H4 (cell line): ENCODE measurements at places on chromosomes 12 and 14.

DNA sequence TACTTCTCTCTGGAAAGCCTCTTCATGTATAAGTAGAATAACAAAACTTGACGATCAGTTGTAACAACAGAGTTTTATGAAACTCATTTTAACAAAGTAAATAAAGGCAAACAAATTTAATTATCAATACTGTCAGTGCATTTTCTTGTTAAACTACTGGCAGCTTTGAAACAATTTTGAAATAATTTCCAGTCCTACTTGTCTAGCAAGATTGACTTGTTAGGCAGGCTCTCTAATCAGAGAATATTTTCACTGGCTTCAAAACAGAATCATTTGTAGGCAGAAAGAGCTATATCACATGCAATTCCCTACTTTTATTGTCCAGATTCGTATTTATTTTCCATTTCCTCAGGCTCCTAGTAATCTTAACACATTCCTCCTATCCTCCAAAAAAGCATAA lies 45.9 kb upstream of the SLC6A13 start:
- no peak for DNase-seq

GRCh38 chr12:21776175-21776574 lies 1.7 kb upstream of the KCNJ8 start:
- DNase-seq = no peak

DNA sequence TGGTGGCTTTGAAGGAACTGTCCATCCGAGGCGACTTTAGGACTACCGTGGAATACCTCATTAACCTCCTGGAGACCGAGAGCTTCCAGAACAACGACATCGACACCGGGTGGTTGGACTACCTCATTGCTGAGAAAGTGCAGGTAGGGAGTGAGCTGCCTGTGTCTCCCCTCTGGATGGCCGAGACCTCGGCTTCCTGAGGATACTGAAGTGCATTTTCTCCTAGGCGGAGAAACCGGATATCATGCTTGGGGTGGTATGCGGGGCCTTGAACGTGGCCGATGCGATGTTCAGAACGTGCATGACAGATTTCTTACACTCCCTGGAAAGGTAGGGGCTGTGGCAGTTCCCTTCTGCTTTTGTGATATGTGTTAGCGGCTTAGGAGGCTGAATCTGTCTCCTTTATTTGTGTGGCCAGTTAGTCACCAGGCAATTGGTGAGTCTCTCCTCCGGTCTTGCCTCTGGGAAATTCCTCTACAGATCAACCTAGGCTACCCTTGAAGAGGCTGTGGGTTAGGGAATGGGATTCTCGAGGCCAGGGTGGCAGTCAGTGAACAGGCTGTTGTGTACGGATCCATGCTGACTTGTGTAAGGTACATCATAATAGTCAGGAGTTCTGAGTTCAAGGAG lies 75.3 kb downstream of the ACACB start:
- DNase-seq = no peak

- no peak for DNase-seq
Measured at GRCh38 chr12:61414470-61414869, 845.7 kb upstream of the USP15 start.

- no peak for DNase-seq
Measured at GRCh38 chr14:31718585-31718984, 157.4 kb downstream of the NUBPL start.

DNA sequence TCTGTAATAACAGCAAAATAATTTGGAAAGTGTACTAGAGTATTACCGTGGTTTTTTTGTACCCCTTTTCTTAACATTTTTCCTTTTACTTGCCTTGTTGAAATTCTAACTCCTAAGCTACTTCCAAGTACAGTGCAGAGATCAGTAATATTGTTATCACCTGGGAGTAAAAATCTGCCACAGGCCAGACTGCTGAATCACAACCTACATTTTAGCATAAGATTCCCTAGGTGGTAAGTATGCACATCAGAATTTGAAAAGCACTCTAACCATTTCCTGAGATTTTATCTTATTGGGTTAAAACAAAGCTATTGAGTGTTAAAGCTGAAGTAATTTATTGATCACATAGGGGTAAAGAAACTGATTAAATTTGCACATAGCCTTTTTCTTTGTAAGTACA lies 55.2 kb upstream of the KCNH3 start:
- DNase-seq = no peak

DNA sequence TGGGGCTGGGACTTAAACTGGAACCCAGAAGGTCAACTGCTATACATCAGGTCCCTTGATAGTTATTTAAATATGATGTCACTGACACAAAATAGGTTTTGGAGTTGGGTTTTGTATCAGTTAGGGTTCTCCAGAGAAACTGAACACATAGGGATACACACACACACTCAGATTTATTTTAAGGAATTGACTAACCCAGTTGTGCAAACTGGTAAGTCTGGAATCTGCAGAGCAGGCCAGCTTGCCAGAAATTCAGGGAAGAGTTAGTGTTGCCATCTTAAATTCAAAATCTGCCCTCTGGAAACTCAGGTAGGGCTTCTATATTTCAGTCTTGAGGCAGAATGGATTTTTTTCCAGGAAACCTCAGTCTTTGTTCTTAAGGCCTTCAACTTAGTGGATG lies 36.9 kb downstream of the MAPK1IP1L start:
- DNase-seq = no peak

DNA sequence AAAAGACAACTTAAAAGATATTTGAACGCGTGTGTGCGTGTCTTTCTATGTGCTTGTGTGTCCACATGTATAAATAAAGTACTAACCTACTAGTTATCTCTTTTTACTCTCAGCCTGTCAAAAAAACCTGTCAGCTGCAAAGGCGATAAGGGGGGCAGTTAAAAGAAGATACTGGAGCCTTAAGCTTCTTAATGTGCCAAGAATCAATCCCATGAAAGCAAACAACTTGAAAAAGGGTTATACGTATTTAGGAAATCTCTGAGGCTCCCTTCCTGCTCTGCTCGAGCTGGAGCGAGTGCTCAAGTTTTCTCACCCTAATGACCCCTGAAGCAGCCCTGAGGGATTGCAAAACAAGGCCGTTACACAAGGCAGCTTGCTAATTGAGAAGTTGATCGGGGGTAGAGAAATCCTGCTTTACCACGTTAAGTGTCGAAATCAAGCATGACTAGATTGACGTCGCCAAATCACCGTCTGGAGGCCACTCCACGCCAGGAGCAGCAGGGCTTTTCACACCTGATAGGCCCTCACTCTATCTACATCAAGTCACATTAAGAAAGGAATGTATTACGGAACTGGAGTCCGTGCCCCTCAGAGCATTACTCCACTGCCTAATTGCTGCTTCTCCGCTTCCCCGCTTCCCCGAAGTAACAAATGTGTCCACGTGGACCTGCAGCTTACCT lies 32.4 kb downstream of the LMO3 start:
- DNase-seq = no peak

DNA sequence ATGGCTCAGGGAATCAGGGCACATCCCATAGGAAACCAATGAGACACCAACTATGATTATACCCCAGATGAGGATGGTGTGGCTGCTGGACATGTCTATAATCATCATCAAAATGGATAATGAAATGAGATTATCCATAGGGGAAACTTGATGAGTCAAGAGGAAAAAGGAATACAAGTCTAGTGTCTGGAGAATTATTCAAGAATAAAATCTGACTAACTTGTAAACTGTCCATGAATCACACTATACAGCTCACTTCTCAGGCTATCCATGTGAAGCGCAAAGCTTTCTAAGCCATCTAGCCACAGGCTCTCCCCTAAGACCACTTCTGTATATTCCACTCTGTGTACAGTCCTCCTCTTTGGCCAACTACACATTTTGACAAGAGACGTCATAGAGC lies 52.5 kb downstream of the DUSP16 start:
- DNase-seq = no peak

- no peak for DNase-seq
Measured at GRCh38 chr12:99026332-99027054, 381.4 kb downstream of the APAF1 start.
